ENCODE measurements at places on chromosomes 3 and 15. TPM values are rescaled to one million over a fixed set of nuclear protein-coding genes. Genes with fewer than 3 reads are reported as not detected.

UPK1B gene
- not detected for total RNA-seq

DNA sequence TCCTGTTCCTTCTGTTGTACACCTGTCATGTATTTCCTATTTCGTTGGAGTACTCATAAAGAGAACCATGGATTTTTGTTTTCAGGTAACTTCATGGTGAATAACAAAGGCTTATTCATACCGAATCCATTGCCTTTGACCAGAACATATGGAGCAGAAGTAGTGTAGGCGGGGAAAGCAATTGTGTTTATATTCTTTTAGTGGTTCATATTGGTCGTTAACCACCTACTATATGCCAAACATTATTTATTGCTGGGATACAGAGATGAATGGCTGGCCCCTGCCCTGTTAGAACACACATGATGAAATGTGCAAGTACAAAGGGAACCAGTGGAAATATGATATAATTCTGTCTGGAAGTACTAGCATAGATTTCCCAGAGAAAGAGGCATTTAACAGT lies 9.8 kb downstream of the RPUSD2 start:
- no peaks in the 10 kb centered on the region for H3K27me3 ChIP-seq

BNC1 gene
- 2.3 TPM for total RNA-seq

- DNase-seq: no peak
- H3K4me3 ChIP-seq: no peak overlapping the region
- H3K4me1 ChIP-seq: no peaks in the 10 kb centered on the region
- H3K27me3 ChIP-seq: peaks cover 17% of the 10 kb centered on the region
- no peak overlapping the region for H3K27ac ChIP-seq
- no peaks in the 10 kb centered on the region for H3K36me3 ChIP-seq
Observed at GRCh38 chr15:100190675-100191074, 151.1 kb downstream of the ADAMTS17 start.

DNA sequence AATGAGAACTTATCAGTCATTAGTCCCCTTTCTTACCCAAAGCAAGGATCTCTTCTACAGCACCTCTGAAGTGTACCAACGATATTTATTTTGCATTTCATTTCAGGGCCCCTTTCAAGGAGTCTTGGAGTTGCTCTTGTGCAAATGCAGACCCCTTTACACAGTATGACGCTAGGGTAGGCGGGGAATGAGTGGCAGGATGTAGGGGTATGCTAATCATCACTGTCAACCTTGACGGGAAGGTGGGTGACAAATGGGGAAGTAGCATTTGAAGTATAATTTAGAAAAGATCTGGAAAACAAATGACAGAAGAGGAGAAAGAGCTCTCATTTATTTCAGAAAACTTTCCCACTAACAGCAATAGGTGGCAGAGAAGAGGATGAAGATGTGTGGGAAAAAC lies 94.4 kb downstream of the LRRN1 start:
- peaks cover 2% of the 10 kb centered on the region for H3K36me3 ChIP-seq
- DNase-seq: no peak
- no peaks in the 10 kb centered on the region for H3K27me3 ChIP-seq
- H3K27ac ChIP-seq: no peak overlapping the region
- H3K4me1 ChIP-seq: no peaks in the 10 kb centered on the region

SCN11A gene
- not detected for total RNA-seq

CAND2 gene
- 11.3 TPM for total RNA-seq

DNA sequence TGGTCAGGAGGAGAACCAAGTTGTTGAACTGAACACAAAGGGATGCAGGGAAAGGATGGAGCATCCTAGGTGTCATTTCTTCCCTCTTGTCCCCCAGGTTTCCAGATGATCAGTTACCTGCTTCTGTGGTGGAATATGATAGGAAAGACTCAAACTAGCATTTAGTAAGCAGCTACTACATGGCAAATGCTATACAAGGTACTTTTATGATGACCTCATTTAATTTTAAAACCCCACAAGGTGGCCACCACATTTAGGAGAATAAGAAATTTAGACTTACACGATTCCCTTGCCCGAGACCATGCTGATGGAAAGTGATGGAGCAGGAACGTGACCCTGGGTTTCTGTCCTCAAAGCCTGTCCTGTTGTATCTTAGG lies 40.9 kb downstream of the CCR4 start:
- no peak overlapping the region for H3K27ac ChIP-seq
- no peaks in the 10 kb centered on the region for H3K4me1 ChIP-seq
- H3K4me3 ChIP-seq: no peak overlapping the region
- no peaks in the 10 kb centered on the region for H3K27me3 ChIP-seq
- H3K36me3 ChIP-seq: peaks cover 5% of the 10 kb centered on the region

- peaks cover 14% of the 10 kb centered on the region for H3K27me3 ChIP-seq
- no peak for DNase-seq
- H3K4me1 ChIP-seq: peaks cover 4% of the 10 kb centered on the region
Observed at GRCh38 chr3:129052675-129053074, 7.9 kb upstream of the GP9 start.

TIMP4 gene
- 31.3 TPM for total RNA-seq

C3orf52 gene
- total RNA-seq: 2.1 TPM

DNA sequence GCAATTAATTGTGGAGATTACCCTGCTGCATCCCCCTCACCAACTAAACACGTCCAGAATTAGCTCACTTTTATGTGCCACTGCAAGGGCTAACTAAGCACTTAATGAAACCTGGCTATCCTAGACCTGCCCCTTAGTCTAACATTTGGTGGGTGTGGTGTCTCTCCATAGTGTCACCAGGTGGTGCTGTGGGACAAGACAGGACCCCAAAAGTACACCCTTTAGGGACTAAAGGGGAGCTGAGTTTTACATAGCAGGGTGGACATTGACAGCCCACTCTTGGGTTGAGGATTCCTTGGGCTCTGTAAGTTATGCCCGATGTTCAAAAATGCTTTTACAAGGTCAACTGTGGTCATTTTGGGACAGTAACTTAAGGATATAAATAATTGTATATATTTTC lies 5.7 kb downstream of the DUT start:
- peaks cover 11% of the 10 kb centered on the region for H3K36me3 ChIP-seq
- no peak overlapping the region for H3K27ac ChIP-seq
- H3K4me3 ChIP-seq: no peak overlapping the region
- DNase-seq: no peak
